ENCODE measurements at places on chromosomes 4 and X. TPM values are rescaled to one million over a fixed set of nuclear protein-coding genes. Genes with fewer than 3 reads are reported as not detected.

SAGE1 gene
- total RNA-seq, result not detected

DDX53 gene
- not detected for total RNA-seq

HSD17B13 gene
- 0.14 TPM for total RNA-seq

SEC24D gene
- total RNA-seq, result 32.0 TPM

DNA sequence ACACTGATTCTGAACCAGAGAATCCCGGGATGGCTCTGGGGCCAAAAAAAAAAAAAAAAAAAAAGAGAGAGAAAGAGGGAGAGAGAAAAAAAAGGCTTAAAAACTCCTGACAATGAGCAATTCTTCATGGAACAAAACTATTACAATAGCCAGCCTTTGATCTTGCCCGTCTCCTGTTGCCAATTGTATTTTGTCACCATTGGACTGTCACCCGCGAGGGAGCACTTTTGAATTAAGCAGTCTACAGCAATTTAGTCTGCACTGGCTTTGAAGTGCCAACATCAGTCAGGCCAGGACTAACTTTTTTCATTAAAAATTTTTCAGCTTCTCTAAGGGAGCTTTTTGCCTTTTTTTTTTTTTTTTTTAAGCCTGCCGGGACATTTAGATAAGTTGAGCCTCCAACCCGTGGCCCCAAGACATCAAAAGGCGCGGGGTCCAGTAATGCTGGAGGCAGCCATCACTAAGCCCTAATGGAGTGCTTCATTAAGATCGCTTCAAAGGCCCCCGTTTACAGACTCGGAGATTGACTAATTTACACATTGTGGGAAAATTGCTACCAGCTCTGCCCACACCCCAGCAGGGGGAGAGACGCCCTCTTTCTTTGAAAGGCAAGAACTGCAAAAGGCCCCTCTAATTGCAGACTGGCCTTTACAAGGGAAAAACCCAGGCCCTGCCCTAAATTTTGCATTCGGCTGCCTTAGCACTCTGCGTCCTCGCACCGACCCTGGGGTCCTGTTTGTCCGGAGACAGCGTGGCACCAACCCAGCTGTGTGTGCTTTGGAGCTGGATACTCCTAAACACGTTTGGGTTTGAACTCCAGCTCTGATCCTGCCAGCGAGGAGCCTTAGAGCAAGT, 98.1 kb upstream of the MSX1 start:
- no peaks in the 10 kb centered on the region for H3K27me3 ChIP-seq
- no peaks in the 10 kb centered on the region for H3K4me1 ChIP-seq
- no peak overlapping the region for H3K27ac ChIP-seq
- DNase-seq, result no peak
- H3K36me3 ChIP-seq, result no peaks in the 10 kb centered on the region

DNA sequence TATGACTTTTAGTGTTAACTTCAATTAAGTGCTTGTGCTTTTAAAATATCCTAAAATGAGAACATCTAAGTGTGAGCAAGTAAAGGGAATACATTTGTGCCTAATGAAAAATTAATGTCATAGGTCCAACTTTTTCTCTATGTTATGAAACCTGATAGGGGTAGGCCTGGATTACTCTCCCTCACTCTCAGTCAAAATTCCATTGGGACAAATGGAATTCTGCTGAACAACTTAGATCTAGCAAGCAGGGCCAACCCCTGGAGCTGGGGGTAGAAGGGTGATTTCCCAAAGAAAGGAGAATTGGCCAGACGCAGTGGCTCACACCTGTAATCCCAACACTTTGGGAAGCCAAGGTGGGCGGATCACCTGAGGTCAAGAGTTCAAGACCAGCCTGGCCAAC, 67.4 kb downstream of the EDNRA start:
- no peaks in the 10 kb centered on the region for H3K4me1 ChIP-seq
- H3K4me3 ChIP-seq, result no peak overlapping the region
- DNase-seq, result no peak
- H3K27me3 ChIP-seq, result no peaks in the 10 kb centered on the region
- no peaks in the 10 kb centered on the region for H3K36me3 ChIP-seq

DNA sequence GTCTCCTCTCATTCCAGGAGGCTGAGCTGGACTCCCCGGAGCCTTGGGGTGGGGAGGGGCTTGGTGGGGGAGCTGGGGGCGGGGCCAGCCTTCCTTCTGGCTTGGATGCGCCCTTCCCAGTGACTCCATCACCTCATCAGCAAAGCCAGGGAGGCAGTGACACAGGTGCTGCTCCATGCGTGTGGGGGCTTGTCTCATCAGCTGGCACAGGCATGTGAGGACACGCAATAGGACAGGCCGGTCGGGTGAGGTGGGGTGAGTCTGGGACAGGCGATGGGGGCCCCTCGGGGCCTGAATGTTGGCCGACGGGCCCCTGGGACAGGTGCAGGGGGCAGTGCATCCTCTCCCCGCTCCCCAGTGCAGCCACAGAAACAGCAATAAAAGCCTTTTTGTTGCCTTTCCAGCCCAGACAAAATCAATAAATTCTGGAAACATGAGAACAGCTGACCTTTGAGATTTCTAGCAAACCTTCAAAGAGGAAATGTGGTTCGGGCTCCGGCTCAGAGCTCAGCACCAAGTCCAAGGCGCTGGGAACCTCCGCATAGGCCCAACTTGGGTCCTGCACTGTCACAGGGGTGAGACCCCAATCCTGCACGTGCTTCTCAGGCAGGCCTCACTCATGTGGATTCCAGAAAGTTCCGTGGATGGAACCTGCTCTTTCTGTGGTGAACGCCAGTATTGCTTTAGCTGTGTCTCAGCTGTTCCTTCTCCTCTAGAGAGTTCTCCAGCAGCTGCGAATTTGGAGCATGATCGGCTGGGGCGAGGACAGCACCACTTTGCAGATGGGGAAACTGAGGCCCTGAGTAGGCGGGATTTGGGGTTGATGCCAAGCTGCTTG, 18.5 kb downstream of the ADRA2C start:
- H3K27me3 ChIP-seq, result no peaks in the 10 kb centered on the region
- peak; percentile 63 for DNase-seq
- H3K4me3 ChIP-seq, result no peak overlapping the region
- no peaks in the 10 kb centered on the region for H3K36me3 ChIP-seq
- H3K4me1 ChIP-seq, result peaks cover 32% of the 10 kb centered on the region
- H3K27ac ChIP-seq, result peak overlapping the region; percentile 63

- H3K4me1 ChIP-seq, result no peaks in the 10 kb centered on the region
- H3K27me3 ChIP-seq, result no peaks in the 10 kb centered on the region
- no peak overlapping the region for H3K4me3 ChIP-seq
- H3K36me3 ChIP-seq, result no peaks in the 10 kb centered on the region
Measured at GRCh38 chrX:12065251-12065650, 73.0 kb upstream of the FRMPD4 start.

DNA sequence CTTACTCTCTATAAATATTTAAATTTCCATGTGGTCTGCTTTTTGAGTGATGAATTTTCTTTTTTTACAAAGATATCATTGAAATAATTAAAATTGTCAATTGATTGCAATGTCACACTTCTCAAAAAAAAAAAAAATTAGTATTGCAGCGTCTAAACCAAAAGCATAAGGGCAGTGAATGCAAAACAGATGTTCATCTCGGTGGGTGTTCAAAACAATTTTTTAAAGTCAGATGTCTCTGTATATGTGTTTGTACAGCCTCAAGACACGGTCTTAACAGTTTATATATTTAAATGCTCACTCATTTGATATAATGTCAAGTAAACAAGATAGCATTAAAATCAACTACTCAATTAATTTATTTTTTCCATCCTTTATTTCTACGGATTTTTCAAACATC, 52.3 kb downstream of the PALLD start:
- H3K27ac ChIP-seq, result no peak overlapping the region
- no peaks in the 10 kb centered on the region for H3K36me3 ChIP-seq
- H3K4me1 ChIP-seq, result no peaks in the 10 kb centered on the region

DNA sequence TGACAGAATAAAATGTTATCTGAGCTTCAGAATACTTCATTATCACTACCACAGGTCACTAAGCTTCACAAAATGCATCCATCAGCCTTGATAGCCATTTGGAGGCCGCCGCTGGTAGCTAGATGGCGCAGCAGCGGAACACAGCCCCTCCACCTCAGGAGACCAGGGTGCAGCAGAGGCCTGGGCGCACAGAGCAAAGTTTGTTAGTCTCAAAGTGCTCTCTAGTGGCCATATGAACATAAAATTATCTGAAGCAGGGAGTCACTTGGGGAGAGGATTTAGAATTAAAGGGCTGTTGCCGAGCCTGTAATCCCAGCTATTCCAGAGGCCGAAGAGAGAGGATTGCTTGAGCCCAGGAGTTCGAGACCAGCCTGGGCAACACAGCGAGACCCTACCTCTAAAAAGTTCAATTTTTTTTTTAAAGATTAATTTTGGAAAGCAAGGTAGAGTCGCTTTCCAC, 8.1 kb upstream of the DCTD start:
- H3K36me3 ChIP-seq, result no peaks in the 10 kb centered on the region
- no peak overlapping the region for H3K4me3 ChIP-seq
- H3K4me1 ChIP-seq, result 0 out of 2 replicates have a peak, but pooled peaks cover 7% of the 10 kb centered on the region
- peak; percentile 78 for DNase-seq
- H3K27ac ChIP-seq, result no peak overlapping the region
